GM12892 (cell line): ENCODE measurements at places on chromosomes 1 and 21.

GRCh38 chr1:91617285-91617765 lies 116.7 kb downstream of the CDC7 start:
- no peak for DNase-seq

DNA sequence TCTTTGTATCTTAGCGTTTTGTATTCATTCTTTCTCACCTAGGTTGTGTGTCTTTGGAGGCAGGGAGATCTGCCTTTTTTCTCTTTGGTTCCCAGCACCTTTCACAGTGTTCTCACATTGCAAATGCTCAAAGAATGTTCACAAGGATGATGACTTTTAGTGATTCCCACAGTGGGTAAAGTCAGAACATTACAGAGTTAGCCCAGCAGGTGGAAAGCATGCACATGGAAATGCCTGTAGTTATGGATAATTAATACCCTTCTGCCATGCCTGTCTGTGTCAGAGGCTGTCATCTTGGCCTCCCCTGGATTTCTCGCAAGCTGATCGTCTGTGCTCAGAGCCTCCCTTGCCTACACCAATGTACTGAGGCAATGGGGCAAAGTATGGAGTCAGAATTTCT lies 458.9 kb downstream of the LMO4 start:
- DNase-seq, result no peak

- DNase-seq, result no peak
Observed at GRCh38 chr1:33049371-33049770, 12.7 kb upstream of the AK2 start.

DNA sequence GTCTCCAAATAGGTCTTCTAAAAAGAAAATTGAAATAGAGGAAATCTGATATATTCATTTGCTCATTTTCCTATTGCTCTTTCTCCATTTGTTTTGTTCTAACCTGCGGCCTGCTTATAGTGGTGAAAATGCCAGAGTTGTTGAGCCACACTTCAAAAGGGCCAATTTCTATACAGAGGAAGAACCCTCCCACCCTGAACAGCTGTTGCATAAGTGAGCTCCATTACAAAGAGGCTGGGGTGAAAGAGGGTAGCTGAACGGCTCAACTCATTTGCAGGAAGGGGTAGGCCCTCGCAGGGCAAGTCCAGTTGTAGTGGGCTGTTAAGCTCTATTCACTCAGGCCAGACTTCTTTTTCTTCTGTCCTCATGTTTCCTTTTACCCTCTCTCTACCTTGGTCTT lies 8.8 kb downstream of the ADCY10 start:
- no peak for DNase-seq

GRCh38 chr1:160409486-160409885 lies 9.1 kb downstream of the VANGL2 start:
- no peak for DNase-seq

- no peak for DNase-seq
Observed at GRCh38 chr1:50829014-50829958, 130.8 kb downstream of the FAF1 start.

DNA sequence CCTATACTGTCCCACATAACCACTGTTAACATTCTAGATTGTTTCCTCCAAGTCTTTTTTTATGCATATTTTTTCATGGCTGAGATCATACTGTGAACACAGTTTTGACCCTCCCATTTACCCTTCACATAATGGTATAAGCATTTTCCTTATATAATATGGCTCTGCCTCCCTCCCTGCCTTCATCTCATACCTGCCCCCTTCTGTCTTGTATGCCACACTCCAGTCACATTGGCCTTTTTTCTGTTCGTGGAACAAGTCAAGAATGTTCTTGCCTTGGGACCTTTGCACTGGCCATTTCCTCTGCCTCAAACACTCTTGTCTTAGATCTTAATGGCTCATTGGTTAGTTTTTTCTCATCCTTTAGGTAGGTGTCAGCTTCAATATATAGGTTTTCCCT lies 24.3 kb upstream of the ELAVL4 start:
- no peak for DNase-seq

- DNase-seq, result no peak
Observed at GRCh38 chr1:46011121-46011695, 121.2 kb downstream of the PIK3R3 start.

DNA sequence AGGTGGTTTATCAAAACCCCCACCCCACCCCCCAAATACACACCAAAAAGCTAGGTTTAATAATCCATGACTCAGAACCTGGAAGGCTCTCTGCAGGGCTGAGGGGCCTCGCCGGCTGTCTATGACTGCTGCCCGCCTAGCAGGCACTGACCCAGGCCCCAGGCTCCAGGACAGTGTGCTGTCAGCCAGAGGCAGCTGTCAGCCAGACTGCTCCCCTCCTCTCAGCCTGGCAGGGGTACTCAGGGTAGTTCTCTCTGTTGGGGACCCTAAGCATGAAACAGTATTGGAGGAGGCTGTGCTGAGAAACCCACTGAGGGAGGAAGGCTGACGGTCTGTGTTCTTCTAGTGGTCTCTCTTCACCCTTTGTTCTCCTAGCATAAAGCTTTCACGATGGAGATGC lies 90.3 kb downstream of the CCDC185 start:
- no peak for DNase-seq

GRCh38 chr1:52186449-52186848 lies 44.6 kb downstream of the ZFYVE9 start:
- DNase-seq, result no peak

DNA sequence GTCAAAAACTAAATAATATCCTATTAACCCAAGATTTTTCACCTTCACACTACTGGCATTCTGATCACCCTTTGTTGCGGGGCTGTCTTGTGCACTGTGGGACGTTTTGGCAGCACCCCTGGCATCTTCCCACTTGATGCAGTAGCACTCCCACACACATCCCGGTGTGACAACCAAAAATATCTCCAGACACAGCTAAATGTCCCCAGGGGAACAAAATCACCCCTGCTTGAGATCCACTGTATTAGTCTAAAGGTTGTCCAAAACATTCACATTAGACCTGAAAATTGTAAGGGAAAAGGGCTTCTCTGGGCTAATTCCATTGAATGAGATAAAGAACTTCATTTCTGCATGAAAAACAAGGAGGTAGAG lies 37.8 kb downstream of the PLEKHO1 start:
- no peak for DNase-seq

DNA sequence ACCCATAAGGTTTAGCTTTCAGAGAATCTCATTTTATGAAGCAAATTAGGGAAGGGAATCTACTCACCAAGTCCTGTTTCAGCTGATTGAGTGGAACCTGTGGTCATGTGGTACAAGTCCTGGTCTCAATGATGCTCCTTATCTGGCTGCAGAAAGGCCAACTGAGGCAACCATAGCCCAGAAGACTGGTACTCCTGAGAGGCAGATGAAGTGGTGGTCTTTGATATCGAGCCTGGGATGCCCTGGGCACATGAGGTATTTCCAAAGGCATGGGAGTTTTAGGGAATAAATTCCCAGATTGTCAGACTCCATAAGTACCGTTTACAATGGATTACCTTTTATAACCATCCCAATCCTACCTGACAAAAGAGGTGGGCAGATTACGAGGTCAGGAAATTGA lies 3.3 kb downstream of the MX1 start:
- no peak for DNase-seq

- DNase-seq, result no peak
Observed at GRCh38 chr1:157376681-157377080, 175.6 kb downstream of the FCRL5 start.

DNA sequence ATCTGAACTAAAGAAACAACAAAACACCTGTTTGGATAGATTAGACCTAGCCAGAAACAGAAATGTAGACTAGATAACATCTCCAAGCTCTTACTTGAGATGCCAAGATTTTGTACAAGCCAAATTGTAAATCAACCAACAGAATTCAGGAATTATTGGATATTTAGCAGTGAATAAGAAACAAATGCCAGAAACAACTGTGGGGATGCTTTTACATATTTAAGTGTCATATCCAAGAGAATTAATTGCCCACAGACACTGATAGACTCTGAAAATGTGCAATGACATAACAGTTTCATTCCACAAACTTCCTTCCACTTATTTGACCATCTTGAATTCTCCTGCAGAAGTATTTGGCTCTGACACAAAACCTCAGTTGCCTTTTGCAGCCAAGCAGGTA lies 92.3 kb downstream of the SGIP1 start:
- DNase-seq, result no peak

GRCh38 chr1:59025898-59026426 lies 242.1 kb upstream of the JUN start:
- no peak for DNase-seq

DNA sequence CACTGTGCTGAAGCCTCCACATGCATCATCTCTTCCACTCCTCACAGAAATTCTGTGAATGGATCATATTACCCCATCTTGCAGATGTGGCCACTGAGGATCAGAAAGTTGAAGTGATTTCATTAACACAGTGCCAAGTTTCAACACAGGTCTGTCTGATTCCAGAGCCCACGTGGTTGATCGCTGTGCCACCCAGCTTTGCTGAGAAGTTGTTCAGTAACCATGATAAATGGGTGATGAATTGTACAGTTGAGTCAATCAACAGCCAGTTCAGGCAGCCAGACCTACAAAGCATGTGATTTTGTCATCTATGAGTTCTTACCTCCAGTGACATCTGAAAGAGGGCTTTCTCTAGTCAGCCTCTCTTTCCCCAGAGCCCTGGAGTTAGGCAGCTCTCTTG lies 61.8 kb upstream of the GRHL3 start:
- no peak for DNase-seq

DNA sequence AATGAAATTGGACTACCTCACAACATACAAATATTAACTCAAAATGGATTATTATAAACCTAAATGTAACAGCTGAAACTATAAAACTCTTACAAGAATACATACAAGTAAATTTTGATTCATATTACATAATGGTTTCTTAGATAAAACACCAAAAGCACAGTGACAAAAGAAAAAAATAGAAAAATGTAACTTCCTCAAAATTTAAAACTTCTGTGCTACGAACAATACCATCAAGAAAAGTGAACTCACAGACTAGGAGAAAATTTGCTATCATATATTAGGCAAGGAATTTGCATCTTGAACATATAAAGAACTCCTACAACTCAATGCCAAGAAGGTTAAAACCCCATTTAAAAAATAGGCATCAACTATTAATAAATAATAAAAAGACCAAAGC lies 31.2 kb downstream of the ANGPTL3 start:
- DNase-seq, result no peak

- DNase-seq, result no peak
Observed at GRCh38 chr21:44539046-44539445, 949 bp downstream of the KRTAP10-1 start.

GRCh38 chr1:229323201-229323600 lies 19.6 kb downstream of the CCSAP start:
- DNase-seq, result no peak

DNA sequence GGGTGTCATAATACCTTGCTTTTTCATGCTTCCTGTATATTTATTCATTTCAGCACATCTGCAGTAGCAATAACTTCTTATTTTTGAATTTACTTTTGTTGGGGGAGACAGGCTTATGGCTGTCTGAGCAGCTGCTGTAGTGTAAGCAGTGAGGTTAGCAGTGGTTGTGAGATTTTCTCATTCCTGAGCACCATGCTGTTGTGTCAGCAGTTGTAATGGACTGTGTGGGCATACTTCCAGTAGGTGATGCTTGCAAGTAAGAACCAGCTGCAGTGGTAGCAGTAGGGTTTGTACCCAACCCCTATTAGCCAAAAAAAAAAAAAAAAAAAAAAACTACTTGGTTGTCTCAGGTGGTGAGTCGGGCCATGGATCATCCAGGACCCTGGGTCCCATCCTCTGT lies 311.6 kb downstream of the NUF2 start:
- DNase-seq, result no peak

GRCh38 chr1:235999259-235999925 lies 65.5 kb downstream of the NID1 start:
- peak; percentile 28 for DNase-seq

GRCh38 chr1:82318265-82318664 lies 517.5 kb downstream of the ADGRL2 start:
- no peak for DNase-seq

GRCh38 chr1:22176258-22176657 lies 33.4 kb upstream of the WNT4 start:
- peak; percentile 72 for DNase-seq

DNA sequence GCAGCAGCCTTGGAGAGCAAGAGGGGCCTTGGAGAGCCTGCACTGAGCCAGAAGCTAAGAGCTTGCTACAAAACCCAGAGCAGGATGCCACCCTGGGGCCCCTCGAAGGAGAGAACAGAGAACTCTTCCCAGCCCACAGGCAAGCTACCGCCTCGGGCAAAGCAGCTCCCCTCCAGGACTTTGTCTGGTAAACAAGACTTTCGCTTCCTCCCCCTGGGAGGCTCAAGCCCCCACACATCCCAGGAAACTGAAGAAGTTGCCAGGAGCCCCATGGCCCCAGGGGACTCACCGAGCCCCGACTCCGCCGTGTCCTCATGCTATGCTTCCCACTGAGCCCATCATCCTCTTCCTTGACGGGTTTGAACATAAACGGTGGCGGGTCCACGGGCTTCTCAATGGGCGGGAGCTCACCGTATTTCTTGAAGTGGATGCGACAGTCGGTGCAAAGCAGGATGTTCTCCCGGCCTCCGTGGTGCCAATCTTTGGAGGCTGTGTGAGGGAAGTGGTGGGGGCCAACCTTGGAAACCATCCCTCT lies 45.9 kb downstream of the SLC45A1 start:
- no peak for DNase-seq

- no peak for DNase-seq
Observed at GRCh38 chr1:24620678-24621077, 22.4 kb upstream of the SRRM1 start.

- no peak for DNase-seq
Observed at GRCh38 chr21:44686000-44686781, 4.2 kb upstream of the KRTAP12-1 start.

GRCh38 chr1:186404454-186405051 lies 28.9 kb downstream of the ODR4 start:
- no peak for DNase-seq

- no peak for DNase-seq
Observed at GRCh38 chr1:218970397-218970990, 203.2 kb upstream of the LYPLAL1 start.

DNA sequence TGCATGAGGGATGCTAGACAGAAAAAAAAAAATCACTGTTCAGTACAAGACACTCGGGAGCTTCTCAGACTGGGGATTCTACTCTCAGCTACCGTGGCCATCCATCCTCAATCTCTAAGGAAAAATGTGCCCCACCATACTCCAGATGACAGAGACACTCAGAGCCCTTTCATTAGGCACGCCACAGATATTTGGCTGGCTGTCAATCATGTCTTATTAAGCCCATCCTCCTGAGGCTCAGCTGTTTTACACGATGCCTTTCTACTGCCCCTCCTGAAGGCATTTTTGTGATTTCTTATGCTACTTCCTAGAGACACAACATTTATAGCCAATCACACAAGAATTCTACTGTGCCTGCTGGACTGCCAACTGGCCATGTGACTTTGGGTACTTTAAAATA lies 92.9 kb downstream of the KIF14 start:
- no peak for DNase-seq

- DNase-seq, result no peak
Observed at GRCh38 chr1:151568626-151569088, 28.5 kb downstream of the TUFT1 start.

DNA sequence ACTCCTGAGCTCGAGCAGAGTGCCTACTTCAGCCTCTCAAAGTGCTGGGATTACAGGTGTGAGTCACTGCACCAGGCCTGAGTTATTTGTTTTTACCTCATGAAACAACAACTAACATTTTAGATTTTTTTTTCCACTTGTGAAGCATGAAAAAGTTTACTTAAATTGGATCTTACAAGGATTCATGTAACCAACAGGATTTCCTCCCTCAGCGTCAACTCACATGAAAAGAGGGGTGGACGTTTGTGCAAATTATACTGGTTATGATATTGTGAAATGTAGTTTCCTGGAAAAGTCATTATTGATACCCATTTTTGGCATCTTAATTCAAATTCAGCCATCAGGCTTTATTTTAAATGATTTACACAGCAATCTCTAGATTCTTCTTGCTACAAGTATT lies 6.5 kb downstream of the CNST start:
- DNase-seq, result no peak

- DNase-seq, result no peak
Observed at GRCh38 chr21:27622631-27623030, 655.7 kb upstream of the ADAMTS5 start.
